ENCODE measurements at places on chromosomes 2 and 18.
A peak's percentile ranks its signal among the peaks of the same experiment; 100 is the strongest.

DNA sequence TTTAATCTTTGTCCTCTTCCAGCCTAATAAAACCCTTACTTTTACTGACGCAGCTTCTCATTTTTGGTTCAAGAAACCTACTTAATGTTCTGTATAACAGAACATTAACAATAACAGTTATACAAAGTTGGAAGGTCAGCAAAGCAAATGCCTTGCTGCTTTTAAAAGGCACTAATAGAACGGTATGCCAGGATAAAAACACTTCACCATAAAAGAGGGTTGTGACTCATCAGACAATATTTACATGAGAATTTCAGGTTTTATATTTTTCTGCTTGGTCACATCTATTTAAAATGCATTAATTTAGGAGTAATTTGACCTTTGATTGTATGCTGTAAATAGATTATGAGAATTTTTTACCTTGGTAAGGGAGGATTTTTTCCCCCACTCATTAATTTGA is 3.0 kb downstream of the KLHL41 start:
- DNase-seq, result no peak

GRCh38 chr2:191218292-191218898 is 26.8 kb upstream of the MYO1B start:
- DNase-seq, result no peak

- DNase-seq, result no peak
Observed at GRCh38 chr2:170434900-170435621, 257.1 kb downstream of the MYO3B start.

- no peak for DNase-seq
Observed at GRCh38 chr2:19815746-19816145, 86.0 kb downstream of the TTC32 start.

- no peak for DNase-seq
Observed at GRCh38 chr2:227597998-227598397, 695 bp upstream of the SCYGR2 start.

DNA sequence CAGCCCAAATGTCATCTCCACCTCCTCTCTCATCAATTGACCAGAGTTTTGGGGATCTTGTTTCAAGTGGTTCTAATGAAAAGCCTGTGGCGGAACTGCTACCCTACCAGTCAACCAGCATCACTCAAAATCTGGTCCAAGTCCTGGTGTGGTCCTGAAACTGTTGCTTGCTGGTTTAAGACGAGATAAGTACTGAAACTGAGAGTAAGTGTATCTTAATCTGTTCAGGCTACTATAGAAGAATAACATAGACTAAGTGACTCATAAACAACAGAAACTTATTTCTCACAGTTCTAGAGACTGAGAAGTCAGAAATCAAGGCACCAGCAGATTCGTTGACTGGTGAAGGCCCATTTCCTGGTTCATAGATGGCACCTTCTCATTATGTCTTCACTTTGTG is 879 bp upstream of the GALNT5 start:
- DNase-seq, result no peak

- DNase-seq, result no peak
Observed at GRCh38 chr2:150878356-150878755, 383.3 kb downstream of the RBM43 start.

GRCh38 chr18:34801774-34802173 is 91.7 kb downstream of the DTNA start:
- DNase-seq, result no peak

- peak; percentile 66 for DNase-seq
Observed at GRCh38 chr2:100610381-100610831, 47.6 kb downstream of the PDCL3 start.

- no peak for DNase-seq
Observed at GRCh38 chr2:107584577-107584976, 242.1 kb upstream of the RGPD4 start.

DNA sequence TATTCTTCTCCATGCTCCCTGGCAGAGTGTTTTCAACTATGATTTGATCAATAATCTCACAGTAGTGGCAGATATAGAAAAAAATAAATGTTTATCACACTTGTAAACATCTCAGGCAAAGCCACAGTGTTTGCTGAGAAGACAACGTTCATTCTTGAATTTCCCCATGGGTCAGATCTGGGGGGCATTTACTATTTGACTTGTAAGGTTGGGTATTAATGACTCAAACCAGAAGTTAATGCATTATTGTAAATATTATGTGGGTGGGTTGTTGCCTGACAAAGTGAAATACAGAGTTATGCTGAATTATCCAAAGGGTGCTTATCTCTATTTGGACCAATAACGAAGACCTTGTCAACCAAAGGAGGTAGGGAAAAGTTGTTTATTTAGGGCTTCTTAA is 149.7 kb upstream of the BOD1L2 start:
- no peak for DNase-seq

GRCh38 chr2:46174345-46175170 is 122.6 kb upstream of the EPAS1 start:
- DNase-seq, result no peak

- no peak for DNase-seq
Observed at GRCh38 chr2:204604061-204604460, 58.8 kb downstream of the PARD3B start.

DNA sequence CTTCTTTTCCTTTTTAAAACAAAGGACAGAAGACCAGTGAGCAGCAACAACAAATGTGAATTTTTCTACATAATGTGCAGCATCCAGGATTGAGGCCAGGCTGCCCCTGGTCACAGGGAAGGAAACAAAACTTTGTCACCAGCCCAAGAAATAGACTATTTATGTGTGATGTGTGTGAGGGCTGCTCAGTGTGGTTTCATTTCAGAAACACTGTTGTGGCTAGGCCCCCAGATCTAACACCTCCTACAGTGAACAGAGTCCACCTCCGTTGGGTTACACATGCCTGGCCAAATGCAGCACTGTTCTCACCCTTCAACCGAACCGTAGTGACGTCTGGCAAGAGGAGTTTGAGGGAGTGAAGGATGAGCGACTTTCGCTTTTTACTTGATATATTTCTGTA is 146.3 kb upstream of the RIOK3 start:
- DNase-seq, result no peak

DNA sequence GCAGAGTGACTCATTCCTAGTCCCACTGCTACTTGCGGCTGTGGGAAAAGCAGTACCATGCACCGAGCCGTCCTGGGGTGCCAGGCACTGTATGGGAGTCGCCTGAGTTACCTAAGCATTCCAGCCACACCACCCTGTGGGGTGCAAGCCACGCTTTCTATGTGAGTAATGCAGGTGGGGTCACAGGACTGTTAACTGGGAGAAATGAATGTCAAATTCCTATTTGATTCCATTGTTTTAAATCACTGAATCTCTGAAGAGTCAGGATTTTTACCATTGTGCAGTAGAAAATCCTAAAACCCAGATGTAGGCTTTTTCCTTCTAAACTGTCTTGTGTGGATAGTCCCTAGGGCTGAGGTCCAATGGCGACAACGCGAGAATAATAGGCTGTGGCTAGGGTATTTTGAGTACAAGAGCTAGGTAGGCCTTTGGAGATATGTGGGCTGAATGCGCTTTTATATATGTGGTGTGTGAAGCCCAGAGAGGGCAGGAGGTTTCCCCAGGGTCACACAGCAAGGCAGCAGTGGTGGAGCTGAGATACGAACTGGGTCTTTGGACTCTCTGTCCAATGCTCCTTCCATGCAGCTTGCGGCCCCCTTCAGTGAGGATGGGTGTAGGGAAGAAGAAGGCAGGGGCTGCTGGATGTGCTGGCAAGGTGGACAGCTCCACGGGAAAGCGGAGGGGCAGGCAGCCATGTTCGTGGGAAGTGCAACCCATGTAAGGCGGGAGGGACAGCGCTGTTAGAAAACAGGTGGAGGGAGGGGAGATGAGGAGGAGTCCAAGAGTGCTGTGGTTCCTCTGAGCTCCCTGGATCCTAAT is 83.2 kb downstream of the DDX1 start:
- no peak for DNase-seq

GRCh38 chr18:8507915-8508705 is 101.1 kb upstream of the RAB12 start:
- DNase-seq, result no peak

- no peak for DNase-seq
Observed at GRCh38 chr2:241561832-241562231, 3.3 kb downstream of the BOK start.

DNA sequence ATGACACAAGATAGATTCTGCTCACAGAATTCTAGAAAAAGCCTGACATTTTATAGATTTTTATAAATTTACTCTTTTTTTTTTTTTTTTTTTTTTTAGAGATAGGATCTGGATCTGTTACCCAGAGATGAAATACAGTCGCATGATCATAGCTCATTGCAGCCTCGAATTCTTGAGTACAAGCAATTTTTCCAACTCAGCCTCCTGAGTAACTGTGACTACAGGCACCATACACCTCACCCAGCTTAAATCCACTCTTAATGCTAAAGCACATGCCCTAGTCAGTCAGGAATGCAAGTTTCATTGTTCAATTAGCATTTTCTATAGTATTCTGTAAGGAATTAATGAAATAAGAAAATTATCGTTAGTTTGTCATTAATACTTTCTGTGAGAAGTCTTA is 32.1 kb upstream of the WDR75 start:
- no peak for DNase-seq

GRCh38 chr2:78992807-78993517 is 32.5 kb upstream of the REG3G start:
- no peak for DNase-seq

DNA sequence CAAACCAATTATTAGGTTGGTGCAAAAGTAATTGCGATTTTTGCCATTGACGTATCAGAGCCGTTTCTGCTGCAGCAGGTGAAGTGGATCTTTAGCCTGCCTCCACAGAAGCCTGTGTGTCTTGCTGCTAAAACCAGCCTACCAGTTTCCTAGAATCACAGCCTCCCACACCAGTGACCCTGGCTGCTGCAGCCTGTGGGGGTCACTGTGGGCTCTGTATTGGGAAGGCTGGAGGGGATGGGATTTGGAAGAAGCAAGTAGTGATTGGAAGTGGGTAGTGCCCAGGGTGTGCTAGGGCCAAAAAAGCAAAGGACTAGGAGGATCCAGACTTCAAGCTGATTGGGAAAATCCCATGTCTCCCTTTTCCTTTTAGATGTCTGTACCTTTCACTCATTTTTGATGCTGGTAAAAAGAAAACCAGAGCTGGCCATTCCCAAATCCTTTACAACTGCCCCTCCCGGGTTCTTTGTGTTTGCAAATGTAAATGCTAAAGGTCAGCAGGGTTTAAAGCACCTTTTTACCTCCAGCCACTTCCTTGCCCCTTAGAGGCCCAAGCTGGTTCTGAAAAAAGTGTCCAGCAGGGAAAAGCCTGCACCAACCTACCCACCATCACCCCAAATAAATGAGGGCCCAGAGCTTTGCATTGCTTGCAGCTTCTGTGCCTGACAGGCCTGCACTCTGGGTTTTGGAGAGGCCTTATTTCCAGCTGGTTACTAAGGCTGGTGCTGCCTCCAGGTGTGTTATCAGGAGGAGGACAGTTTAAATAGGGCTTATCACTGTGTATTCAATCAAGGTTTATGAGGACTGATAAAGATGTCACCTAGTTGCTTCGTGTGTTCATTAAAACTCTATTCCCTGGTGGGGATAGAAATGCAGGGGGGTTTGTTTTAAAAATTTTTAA is 172.0 kb downstream of the MIB1 start:
- DNase-seq, result no peak

DNA sequence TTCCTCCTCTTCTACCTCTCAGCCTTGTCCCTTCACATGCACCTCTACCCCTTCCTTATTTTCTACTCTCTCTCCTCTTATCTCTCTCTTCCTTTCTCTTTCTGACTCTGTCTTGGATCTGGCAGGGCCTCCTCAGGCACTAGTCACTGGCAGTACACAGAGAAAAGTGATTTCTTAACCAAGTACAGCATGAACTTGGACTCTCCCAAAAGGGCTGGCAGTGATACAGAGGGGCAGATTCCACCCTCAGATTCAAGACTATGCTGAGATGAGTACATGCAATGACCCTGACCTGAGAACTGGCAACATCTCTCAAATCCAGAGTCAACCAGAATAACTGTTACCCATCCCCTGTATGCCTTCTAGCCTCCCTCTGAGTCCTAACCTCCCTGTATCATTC is 4.3 kb downstream of the AOX1 start:
- DNase-seq, result no peak

DNA sequence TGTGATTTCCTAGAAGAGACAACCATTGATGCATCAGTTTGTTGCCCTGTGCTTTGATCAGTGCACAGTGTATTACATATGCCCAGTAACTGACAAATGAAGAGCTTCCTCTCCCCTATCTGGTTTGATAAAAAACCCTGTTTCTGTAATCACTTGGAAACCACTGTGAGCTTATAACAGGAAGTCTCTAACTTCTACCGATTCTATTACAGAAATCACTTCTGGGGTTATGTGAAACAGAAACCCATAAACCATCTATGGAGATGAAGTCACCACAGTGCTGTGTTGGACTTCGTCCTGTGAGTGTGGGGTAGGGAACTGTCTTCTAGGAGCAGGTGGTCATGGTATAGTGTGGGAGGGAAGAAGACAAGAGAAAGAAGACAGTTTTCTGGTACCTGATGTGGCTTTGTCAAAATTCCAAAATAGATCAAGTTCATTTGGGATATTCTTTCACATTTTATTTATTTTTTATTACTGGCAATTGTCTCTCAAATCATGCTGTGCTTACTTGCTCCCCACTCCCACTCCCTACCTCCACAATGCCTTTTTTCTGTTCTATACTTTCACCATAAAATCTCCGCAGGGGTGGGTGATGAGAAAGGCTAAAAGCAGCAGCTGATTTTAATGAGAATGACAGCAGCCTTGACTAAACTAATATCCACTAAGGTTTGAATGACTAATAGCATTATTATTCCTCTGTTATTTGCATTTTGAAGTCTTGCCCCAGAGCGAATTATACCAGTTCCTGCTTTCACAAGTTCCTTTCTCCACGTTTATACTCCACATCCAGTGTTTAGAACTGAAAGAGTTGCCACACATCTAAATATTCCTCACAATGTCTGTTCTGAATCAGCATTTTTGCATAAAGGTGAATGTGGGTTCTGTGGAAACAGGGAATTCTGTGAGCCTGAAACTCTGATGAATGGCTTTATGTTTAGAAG is 41.7 kb upstream of the RND3 start:
- no peak for DNase-seq

GRCh38 chr18:25284281-25284680 is 67.7 kb downstream of the ZNF521 start:
- no peak for DNase-seq

DNA sequence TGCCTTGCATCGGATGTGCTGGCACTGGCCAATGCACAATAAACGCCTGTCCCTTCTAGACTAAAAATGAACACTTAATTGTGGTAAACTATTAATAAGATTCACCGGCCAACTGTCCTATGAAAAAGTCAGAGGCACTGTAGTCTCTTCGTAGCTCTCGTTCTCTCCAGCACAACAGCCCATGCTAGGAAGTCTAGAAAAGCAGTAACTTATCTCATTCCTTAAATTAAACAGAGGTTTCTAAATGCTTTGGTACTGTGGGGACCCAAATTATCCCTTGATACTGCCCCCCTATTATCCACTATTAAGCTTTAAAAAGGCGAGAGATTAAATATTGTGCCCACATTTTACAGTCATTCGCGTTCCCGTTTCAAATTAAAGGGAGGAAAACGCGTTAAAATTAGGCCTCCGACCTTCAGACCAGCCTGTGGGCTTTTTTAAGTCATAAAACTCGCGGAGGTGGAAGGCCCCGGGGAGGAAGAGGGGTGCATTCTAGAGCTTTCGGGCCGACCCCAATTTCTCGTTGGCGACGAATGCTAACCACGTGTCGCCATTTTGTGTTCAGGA is 1.5 kb upstream of the PCBP1 start:
- no peak for DNase-seq

- DNase-seq, result no peak
Observed at GRCh38 chr2:232773815-232774214, 2.5 kb downstream of the KCNJ13 start.

- no peak for DNase-seq
Observed at GRCh38 chr2:239258248-239258647, 142.6 kb downstream of the HDAC4 start.

GRCh38 chr2:38106405-38107094 is 30.6 kb upstream of the CYP1B1 start:
- no peak for DNase-seq

- DNase-seq, result no peak
Observed at GRCh38 chr2:73516033-73516432, 126.2 kb downstream of the NAT8 start.

Measured in stimulated activated CD8-positive, alpha-beta memory T cell treated with anti-CD3 and anti-CD28 coated beads, Interleukin-4, amount 100 ng/mL, for 1 hour (primary cell).